ENCODE measurements at places on chromosomes 5 and 9.

DNA sequence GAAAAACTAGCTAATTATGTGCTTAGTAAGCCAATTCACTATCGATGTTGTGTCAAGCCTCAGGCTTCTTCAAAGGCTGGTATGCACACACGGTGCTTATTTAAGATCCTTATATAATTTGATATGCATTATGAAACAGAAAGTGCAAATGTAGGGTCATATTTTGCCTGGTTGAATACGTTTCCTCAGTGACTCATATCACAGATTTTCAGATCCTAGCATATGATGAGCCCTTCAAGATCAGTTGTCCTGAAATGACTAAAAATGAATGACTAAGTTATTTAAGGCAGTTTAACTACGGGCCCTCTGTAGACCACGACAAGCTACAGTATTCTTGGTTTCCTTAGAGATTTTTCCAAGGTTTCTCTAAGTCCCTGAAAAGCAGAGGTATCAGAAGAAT is 778.3 kb downstream of the PRELID2 start:
- DNase-seq, result no peak

- no peak for DNase-seq
Observed at GRCh38 chr9:123044586-123044985, 11.1 kb downstream of the GPR21 start.

GRCh38 chr9:107222020-107222522 is 61.0 kb upstream of the RAD23B start:
- DNase-seq, result no peak

DNA sequence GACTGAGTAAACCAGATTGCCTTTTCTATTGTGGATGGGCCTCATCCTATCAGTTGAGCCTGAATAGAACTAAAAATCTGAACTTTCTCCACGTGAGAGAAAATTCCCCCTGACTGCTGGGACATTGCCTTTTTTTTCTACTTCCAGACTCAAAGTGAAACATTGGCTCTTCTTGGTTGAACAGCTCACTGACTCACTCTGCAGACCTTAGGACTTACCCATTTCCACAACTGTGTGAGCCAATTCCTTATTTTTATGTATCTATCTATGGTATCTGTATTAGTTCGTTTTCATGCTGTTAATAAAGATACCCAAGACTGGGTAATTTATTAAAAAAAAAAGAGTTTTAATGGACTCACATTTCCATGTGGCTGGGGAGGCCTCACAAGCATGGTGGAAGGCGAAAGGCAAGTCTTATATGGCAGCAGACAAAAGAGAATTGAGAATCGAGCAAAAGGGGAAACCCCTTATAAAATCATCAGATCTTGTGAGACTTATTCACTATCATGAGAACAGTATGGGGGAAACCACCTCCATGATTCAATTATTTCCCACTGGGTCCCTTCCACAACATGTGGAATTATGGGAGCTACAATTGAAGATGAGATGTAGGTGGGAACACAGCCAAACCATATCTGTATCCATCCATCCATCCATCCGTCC is 306.7 kb upstream of the SLC24A2 start:
- no peak for DNase-seq

DNA sequence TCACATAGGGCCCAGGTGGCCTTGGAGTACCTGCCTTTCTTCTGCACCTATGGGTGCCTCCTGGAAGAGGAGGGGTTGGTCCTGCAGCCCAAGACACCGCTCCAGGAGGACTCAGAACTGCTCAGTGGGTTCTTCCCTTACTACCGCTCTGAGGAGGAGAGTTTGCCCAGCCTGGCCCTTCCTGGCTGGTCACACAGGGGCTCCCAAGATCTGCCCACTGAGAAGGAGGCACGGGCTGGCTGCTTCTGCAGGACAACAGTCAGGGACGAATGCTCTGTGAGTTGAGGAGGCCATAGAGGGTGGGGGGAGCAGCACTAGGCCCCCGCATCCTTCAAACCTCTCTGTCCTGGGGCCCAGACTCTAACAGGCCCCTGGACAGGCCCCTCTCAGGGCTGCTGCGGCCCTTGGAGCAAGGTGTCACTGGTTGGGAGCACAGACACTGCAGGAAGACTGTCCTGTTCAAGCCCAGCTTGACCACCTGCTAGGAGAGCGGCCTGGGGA is 9.9 kb upstream of the SLC25A48 start:
- no peak for DNase-seq

GRCh38 chr5:53481887-53482716 is 1.7 kb downstream of the FST start:
- DNase-seq, result peak; percentile 20

- no peak for DNase-seq
Observed at GRCh38 chr5:11602298-11602697, 301.9 kb downstream of the CTNND2 start.

DNA sequence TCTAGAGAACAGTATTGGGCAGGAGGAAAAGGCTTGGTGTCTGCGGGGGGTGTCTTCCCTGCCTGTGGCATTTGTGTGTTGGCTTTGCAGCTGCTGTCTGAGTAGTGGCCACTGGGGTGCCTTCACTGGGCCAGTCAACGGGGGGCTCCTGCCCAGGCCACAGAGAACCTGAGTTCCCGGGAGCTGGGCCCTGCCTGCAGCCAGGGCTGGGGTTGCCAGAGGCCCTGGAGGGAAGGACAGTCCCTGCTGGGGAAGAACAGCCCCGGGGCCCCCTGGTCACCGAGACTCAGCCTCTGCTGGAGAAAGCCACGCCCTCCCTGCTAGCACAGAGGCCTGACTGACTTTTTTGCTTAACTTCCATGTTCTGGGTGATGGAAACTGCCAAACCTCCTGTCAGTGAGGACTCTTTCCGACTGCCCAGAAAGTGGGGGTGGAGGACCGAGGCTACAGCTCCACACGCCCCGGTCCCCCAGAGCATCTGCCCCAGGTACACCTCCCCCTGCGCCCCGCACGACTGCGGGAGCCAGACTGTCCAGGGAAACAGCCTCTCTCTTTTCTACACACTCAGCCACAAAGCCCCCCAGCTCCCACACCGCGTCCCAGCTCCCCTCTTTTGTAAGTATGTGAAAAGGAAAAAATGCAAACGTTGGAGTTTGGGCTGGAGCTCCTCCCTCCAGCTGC is 133.4 kb downstream of the DAB2IP start:
- no peak for DNase-seq

DNA sequence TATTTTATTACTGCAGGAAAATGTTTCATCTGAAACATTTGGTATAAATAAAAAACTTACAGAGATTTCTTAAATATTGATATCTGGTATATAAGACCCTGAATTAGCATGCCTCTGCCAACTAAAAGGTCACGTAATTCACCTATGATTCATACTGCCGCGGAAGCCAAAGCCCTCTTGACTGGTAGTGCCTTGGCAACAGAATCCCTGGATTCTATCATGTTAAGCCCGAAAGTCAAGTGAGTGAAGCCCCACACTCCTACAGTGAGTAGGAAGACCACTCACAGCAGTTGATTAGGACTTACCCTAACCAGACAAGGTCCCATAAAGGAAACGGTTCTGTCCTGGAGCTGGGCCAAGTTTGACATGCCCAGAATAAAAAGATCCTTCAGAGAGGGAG is 175.6 kb upstream of the NREP start:
- DNase-seq, result no peak

DNA sequence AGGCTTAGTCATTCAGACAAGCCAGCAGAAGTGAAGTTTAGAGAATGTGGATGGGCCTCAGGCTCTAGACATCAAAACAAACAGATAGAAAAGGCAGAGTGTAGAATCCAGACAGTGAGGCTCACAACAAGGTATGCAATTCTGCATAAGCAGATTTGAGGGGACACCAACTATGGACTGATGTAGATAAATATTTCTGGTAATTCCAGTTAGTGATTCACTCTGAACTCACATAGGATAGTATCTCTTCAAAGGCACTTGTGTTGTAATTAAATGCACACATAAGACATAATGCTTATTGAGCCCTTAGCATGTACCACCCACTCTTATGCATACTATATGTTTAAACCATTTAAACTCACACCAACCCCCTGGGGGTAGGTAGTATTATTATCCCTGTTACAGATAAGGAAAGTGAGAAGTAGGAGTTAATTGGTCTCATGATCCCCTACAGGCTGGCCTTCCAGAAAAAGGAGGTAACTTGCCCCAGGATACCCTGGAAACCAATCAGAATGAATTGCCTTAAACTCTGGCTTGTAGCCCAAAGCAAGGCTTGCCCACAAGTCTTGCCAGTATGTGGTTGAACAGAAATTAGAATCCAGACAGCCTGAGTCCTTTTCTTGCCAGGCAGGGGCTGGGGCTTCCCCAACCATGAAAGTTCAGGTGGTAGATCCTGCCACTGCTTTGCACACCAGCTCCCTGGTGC is 39.5 kb upstream of the HSPB3 start:
- DNase-seq, result no peak

DNA sequence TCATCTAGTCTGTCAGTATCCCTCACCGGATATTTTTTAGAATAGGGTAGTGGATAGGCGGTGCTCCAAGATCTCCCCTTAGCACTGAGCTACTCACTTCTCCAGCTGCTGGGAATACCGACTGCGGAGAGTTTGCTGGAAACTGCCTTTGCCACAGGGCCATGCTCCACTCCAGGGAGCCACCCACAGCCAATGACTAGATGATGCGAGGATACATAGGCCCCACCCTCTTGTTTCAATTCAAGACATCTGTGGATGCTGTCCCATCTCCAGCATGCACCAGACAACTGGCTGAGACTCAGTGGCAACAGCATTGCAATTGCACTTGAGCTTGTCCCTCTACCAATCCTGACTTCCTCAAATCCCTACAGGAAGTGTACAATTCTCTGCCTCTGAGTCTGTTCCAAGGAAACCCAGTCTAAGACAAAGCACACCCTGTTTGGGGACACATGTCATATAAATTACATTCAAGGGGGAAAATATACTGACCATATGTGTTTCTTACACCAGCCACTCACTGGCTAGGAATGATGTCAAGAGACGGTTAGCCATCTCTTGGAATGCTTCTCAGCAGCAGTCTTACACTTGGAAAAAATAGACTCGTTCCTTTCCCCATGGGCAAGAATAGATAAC is 312.6 kb upstream of the KIF2A start:
- no peak for DNase-seq

DNA sequence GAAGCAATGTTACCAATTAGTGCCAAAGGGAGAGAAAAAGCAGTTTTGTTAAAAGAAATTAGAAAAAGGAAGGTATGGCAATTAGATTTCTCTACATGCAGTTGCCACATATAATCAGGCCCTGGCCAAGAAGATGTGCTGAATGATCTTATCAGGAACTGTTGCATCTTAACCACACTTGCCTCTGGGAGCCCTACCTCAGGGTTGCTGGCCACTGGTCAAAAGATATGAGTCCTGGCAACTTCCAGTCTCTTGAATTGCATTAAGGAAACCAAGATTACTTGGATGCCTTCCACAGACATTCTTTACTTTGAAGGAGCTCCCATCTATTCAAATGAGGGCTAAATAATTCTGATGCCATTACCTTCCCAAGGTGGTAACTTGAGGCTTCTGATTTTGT is 60.4 kb downstream of the TNC start:
- no peak for DNase-seq

DNA sequence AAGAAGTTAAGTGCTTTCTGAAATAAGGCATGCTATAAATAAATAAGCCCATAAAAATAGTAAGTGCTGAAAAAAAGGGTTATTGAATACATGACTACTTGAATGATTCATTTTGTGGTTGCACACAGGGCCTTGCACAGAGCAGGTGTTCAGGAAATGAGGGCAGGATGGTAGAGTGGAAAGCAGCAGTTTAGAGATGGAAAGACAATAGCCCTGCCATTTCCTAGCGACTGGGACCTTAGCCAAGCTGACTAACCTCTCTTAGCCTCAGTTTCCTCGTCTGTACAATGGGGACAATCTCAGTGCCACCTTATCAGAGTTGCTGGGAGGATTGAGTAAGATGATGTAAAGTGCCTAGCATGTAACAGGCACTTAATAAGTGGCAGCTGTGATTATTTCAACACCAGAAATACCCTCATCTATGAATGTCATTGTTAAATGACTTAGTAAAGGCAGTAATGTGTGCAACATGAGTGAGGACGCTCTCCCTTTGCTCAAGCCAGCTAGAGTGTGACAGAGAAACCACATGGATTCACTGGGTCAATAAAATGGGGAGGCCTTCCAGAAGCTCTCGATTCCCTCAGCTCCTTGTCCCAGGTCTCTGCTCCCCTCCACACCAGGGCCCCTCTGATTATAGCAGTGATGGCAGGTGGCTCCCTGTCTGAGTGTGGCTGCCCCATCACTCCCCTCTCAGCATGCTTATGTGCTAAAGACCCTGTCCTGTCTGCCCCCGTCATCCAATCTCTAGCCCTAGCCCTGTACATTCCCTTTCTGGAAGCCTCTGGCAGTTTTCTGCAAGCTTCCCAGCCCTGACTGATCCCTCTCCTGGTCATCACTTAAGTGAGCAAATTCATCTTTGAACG is 16.0 kb upstream of the PHF19 start:
- peak; percentile 98 for DNase-seq

- DNase-seq, result no peak
Observed at GRCh38 chr9:115481769-115482168, 363.8 kb upstream of the TNC start.

DNA sequence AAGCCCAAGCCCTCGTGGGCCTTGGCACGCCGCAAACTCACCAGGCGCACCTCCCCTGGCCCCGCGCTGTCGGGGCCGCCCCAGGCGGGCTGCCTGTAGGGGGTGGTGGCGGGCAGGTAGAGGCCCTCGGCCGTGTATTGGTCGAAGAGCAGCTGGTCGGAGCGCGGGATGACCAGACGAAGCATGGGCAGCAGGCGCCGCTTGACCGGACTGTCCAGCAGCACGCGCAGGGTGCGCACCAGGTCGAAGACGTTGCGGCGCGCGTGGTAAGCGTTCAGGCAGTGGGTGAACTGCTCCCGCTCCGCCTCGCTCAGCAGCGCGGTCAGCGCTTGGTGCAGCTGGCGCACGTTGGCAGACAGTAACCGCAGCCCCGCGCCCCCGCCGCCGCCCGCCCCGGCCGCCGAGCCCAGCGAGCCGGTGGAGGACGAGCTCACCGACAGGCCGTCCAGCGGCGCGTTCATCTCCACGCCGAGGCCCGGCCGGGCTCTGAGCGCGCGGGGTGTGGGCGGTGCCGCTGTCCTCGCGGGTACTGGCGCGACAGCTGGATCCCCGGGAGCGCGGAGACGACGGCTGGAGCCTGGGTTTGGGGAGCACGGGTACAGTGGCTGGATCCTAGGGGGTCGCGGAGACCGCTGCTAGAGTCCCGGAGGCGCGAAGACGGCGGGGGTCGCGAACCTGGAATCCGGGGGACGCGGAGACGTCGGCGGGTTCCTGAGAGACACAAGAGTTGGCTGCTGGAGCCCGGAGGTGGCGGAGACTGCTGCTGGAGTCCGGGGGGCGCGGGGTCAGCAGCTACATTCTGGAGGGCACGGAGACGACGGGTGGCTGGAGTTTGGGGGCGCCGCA is 709 bp downstream of the WHRN start:
- no peak for DNase-seq

DNA sequence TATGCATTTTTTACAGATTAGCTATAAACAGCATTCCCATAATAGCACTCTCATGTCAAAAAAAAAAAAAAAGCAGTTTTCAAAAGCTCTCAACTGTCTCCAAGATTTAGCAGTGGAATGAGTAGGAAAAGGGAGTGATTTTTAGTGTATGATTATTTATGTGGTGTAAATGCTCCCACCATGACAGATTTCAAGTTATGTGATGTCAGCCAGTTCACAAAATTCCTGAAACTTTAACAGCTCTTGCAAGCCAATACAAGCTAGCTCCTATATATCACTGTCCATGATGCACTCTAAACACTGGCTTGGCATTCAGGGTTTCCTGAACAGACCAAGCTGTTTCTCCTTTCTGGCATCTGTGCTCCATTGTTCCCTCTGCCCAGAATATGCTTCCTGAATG is 7.9 kb upstream of the ANKDD1B start:
- DNase-seq, result no peak

GRCh38 chr9:73176450-73176875 is 24.8 kb downstream of the ANXA1 start:
- no peak for DNase-seq

GRCh38 chr5:60350794-60351193 is 349.2 kb downstream of the DEPDC1B start:
- no peak for DNase-seq

Data from Jurkat, Clone E6-1 (cell line).